Stimulated activated CD8-positive, alpha-beta memory T cell treated with anti-CD3 and anti-CD28 coated beads, Interleukin-7, amount 100 ng/mL, for 1 hour (primary cell): ENCODE measurements at places on chromosomes 3 and 15.

- no peak for DNase-seq
These were observed 77.9 kb downstream of the SLC9A9 start for GRCh38 chr3:143770391-143770790.

- no peak for DNase-seq
These were observed 94.3 kb upstream of the RNF7 start for GRCh38 chr3:141643796-141644195.

- DNase-seq, result no peak
These were observed 7.3 kb downstream of the VGLL4 start for GRCh38 chr3:11636394-11636770.

DNA sequence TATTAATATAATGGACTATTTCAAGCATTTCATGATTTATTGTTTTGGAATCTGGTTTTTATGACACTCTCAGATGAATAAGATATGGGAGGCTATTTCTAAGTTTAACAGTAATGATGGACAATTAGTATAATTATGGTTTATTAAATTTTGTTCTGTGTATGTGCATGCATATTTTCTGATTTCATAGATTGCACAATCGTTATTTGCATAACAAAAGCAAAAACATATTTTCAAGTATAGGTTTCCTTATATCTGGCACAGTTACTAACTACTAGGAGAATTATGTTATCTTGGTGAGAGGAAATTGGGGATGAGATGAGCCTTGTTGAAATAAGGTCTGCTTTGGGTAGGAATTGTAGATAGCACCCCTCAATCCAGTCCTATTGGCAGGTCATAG lies 413.1 kb downstream of the MCTP2 start:
- no peak for DNase-seq

DNA sequence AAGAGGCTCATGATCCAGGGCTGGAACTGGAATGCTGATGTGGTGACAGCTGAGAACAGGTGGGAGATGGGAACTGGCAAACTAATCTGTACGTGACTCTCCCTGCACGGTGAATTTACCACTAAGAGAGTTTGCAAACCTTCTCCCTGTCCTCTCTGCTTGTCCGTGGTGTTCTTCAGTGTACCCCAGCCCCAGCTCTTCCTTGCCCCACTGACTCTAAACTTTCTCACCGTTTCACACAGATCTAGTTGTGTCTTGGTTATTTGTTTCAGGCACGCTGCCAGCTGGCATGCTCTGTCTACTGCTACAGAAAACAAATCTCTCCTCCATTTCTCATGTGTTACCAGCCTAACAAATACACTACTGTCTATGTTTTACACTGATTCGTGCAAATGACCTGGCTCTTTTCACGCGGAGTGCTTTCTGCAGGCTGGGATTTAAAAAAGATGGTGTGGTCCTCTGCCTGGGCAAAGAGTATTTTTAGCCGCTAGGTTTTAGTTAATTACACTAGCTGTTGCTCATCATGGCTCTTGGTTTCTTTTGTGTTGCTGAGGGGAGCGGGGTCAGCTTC lies 192.7 kb upstream of the LRIG1 start:
- DNase-seq, result no peak

GRCh38 chr15:68192804-68193486 lies 12.2 kb downstream of the CALML4 start:
- DNase-seq, result no peak

DNA sequence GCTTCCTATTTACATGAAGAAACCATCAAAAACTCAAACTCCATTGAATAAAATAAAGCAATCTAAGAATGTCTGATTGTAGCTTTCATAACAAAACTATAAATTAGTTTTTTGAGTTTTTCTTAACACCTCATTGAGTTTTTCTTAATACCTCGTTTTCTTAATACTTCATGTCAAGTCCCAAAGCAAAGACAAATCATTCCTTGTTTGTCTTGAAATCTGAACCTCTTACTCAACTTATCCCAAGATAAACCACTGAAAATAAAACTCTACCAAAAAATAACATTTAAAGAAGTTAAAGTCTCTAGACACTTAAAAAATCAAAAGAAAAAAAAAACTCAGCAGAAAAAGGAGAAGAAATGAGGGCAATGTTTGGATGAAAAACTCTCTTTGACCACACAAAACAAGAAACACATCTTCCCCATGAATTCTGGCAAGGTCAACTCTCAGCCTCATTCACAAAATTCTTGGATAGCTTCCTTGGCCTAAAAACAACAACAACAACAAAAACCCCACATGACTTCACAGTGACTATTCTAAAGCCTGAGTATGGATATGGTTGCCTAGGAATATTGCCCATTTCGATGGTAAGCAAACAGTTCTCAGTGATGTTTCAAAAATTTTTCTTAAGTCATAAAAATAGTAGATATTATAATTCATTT lies 38.2 kb downstream of the TMCC1 start:
- no peak for DNase-seq

- DNase-seq, result peak; percentile 45
These were observed 10.2 kb upstream of the KCNMB3 start for GRCh38 chr3:179260949-179261765.

DNA sequence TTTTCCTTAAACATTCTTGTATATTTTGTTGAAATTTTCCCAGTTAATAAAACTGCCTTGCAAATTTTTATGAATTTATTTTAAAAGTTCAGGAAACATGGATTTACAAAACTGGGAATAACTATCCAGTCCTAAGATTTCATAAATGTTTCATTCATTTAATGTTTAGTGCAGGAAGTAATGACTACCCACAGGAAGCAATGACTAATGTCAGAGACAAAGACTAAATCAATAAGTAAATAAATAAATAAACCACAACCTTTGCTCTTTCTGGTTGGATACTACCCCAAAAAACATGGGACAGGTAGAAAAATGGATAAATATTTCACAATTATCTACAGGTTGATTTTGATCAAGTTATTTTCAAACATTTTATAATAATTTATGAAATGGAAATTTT lies 48.8 kb upstream of the TMCO5A start:
- DNase-seq, result no peak

GRCh38 chr3:173702561-173702960 lies 305.0 kb downstream of the NLGN1 start:
- DNase-seq, result no peak

GRCh38 chr3:126261037-126261436 lies 80.7 kb upstream of the ALDH1L1 start:
- DNase-seq, result no peak

DNA sequence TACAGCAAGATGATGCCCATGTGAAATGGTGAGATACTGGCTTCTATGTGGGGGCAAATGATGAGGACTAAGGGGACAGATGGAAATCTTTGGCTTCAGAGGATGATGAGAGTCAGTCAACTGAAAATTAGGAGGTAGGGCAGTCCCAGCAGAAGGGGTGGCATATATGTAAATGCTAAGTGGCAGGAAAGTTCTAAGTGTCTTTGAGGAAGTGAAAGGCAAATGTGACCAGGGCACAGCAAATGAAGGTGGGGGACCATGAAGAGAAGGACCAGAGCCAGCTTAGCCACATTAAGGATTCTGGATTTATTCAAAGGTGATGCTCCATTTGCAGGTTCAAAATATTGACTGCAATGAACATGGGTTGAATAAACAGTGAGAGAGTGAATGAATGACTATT lies 29.2 kb upstream of the LIMD1 start:
- no peak for DNase-seq

DNA sequence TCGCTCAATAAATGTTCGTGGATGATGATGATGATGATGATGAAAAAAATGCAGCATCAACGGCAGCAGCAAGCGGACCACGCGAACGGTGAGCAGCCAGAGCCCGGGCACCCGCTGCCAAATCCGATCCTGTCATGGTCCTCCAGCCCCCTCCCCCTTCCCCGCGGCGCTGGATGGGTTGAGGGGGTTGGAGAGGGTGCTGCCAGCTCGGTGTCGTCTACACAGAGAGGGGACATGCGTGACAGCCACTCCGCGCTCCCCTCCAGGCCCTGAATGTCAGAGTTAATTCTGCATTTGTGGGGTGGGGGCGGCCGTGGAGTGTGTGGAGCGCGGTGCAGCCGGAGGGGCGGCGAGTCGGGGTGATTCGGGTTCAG lies 722 bp downstream of the CACNA1D start:
- DNase-seq, result no peak

GRCh38 chr3:63309768-63310167 lies 31.7 kb downstream of the SYNPR start:
- no peak for DNase-seq
